AG04449 (cell line): ENCODE measurements at places on chromosomes 16 and 17.

GRCh38 chr17:3574231-3574630 lies 16.6 kb upstream of the TRPV3 start:
- no peak for DNase-seq

GRCh38 chr17:58153046-58153445 lies 4.9 kb downstream of the OR4D1 start:
- DNase-seq, result no peak

DNA sequence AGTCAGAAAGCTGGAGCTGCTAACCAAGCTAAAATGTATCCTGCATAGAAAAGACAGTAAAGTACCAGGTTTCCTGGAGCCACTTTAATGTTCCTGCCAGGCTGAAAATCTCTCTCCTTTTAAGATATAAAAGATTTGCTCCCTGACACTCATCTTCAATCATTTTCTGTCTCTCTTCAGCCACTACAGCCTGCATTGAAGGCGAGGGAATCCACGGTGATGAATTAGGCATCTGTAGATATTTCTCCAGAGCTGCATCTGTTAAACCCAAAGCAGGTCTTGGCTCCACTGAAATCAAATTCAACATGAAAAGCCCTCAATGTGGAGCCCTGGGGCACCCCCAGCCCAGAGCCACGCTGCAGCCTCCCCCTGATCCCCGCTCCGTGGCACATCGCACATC lies 94.7 kb upstream of the CRHR1 start:
- DNase-seq, result no peak

- no peak for DNase-seq
These were observed 57.7 kb downstream of the MEAK7 start for GRCh38 chr16:84446596-84447392.
